ENCODE measurements at places on chromosomes 13 and 19.

DNA sequence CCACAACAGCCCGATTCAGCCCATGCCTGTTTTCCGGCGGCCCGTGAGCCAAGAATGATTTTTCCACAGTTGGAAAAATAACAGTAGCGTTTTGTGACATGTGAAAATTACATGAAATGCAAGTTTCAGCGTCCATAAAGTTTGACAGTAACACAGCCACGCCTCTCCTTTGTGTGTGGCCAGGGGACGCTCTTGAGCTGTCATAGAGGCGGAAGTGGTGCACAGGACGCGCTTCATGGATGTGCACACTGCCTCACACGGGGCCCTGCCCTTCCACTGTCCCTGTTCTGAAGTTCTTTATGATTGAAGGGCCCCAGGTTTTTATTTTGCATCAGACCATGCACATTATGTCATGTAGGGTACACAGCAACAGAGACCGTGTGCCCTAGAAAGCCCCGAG, 12.4 kb upstream of the ELAVL1 start:
- no peak for DNase-seq

GRCh38 chr13:30148171-30148754, 159.1 kb downstream of the KATNAL1 start:
- DNase-seq, result no peak

GRCh38 chr13:91909617-91910016, 511.2 kb downstream of the GPC5 start:
- no peak for DNase-seq

DNA sequence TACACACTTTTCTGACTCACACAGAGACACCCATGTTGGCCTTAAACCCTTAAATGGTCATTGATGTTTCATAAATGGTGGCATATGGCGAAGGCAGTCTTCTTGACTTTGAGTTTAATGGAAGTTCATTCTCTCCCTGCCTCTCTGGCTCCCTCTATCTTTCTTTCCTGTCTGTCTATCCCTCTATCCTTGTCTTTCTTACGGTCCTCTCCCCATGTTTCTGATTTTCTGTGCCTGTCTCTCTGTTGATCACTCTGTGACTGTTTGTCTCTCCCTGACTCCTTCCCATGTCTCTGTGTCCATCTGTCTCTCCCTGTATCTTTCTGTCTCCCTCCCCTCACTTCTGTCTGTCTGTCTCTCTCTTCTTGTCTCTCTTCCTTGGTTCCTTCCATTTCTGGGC, 43.2 kb upstream of the SHKBP1 start:
- DNase-seq, result no peak

DNA sequence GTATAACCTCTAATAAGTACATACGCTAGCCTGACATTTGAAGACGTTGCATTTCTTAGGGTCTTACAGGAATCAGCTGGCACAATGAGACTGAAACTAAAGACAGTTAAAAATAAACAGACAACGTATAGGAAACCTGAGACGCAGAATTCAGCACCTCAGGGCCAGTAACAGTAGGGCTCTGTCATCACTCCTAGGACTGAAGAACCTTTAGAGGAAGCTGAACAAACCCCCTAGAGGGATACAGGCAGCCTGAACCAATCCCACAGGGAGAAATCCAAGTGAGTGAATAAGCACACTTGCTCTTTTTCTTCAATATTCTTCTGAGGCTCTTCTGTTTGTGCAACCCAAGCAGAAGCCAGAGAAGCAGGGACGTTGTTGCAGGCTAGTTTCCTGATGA, 53.9 kb upstream of the KLHL1 start:
- no peak for DNase-seq

DNA sequence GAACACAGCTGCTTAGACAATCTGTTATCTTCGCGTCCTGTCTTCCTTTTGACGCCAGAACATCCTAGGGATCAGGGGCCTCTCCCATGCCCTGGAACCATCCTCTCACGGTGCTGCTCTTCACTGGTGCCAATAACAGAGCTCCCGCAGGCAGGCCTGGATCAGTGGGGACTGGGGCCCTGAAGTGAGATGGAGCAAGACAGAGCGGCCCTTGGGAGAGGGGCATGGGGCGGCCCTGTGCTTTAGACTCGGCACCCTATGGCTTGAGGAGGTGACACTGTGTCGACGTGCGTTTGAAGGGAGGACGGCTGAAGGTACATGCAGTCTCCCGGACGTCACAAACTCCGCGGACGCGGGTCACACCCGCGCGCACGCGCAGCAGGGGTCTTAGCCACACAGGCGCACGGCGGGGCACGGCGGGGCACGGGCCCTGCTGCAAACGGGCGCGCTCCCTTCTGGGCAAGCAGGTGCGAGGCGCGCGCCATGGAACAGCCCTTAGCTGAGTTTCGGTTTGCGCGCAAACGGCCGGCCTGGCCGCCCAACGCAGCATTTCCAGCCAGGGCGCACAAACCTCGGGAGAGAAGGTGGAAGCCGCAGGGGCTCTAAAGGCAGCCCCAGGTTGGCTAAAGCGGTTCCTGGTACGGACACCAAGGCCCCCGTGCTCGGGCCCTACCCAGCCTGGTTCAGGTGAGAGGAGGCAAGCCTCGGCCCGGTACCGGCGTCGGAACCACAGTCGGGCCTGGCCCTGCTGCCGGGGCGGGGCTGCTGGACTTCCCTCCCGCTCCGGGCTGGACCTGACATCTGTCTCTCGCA, 16.5 kb upstream of the RNF17 start:
- DNase-seq, result peak; percentile 65

DNA sequence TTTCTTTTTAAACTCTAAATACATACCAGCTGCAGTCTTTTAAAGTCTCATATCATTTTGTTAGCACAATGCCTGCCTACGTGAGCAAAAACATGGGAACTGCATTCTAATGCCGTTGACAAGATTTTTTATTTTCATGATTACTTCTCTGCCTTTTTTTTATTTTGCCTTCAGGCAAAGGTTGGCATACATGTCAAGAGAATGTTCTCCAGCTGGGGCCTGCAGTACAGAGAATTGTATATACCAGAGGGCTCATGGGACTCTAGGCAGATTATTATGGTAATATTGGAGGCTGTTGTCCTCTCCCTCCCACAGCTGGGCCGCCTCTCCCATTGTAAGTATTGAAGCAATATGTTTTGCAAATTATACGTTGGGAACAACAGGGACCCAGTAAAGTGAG, 53.9 kb upstream of the OBI1 start:
- DNase-seq, result peak; percentile 76

- no peak for DNase-seq
These were observed 406.4 kb downstream of the FGF9 start for GRCh38 chr13:22077205-22077683.
